ENCODE measurements at places on chromosomes 2 and 18.

DNA sequence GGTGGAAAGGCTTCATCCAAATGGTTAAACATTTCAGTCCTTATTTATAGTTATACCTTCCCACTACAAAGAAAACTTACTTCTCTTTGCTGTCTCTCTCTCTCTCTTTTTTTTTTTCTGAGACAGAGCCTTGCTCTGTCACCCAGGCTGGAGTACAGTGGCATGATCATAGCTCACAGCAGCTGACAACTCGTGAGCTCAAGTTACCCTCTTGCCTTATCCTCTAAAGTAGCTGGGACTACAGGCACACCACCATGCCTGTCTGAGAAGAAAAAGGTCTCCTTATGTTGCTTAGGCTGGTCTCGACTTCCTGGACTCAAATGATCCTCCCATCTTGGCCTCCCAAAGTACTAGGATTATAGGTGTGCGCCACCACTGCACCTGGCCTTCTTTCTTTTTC is 32.3 kb upstream of the OLA1 start:
- DNase-seq, result no peak

DNA sequence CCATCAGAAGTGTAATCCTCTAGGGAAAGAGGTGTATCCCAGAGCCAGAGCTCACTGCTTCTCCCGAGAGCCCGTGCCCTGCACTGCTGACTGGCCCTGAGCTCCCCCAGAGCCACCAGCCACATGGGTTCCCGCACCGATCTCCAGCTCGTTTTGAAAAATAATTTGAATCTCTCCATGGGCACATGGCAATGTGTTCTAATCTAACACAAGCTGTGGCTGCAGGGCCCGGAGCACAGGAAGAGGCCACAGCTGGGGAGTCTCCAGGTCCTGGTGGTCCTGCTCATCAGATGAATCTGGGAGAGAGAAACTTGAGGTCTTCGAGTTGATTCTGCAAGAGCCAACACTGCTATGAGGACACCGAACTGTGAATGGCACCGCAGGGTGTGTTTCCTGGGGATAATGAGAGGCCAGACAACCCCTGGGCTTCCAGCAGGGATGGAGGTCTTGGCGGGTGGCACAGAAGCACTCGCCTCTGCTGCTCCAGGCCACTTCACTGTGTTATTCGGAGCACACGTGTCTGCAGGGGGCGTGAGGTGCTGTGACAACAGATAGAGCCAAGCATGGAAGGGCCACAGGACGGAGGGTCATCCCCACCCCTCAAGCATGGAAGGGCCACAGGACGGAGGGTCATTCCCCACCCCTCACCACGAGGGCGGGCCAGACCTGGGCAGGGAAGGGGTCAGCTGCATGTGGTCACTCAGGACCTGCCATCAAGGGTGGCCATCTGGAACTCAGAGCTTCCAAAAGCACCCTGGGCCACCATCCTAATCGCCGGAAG is 196.8 kb downstream of the NDUFA10 start:
- no peak for DNase-seq

GRCh38 chr2:220670511-220670910 is 901.6 kb downstream of the EPHA4 start:
- DNase-seq, result no peak

DNA sequence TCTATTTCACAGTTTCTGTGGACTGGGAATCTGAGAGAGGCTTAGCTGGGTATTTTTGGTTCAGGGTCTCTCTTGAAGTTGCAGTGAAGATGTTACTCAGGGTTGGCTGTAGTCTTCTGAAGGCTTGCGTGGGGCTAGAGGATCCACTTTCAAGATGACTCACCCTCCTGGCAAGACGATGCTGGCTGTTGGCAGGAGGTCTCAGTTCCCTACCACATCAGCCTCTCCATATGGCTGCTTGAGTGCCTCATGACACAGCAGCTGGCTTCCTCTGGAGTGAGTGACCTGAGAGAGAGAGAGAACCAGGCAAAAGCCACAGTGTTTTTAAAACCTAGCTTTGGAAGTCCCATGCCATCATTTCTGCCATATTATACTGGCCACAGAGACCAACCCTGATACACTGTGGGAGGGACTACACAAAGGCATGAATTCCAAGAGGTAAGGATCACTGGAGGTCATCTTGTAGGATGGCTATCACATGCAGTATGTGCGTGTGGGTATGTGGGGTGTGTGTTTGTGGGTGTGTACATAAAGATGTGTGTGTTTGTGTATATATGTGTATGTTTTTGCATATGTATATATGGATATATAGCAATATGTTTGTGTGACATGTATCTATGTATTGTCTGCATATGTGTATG is 25.1 kb downstream of the DNPEP start:
- DNase-seq, result no peak

DNA sequence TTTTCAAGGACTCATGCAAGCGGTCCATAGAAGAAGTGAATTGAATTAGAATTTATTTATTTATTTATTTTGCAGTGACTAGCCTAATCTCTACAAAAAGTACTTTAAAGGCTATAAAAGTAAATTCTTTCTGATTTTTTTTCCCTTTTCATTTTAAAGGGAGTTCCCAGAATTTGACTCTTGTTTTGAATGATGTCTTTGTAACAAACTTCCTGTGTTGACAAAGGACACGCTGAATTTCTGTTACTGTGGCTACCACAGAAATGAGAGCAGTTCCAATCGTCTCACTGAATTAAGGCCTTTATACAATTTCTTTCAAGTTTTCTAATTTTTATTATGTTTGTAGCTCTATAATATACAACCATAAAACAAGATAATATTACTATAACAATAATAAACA is 46.3 kb upstream of the LPIN2 start:
- no peak for DNase-seq

- no peak for DNase-seq
These were observed 29.4 kb upstream of the RTTN start for GRCh38 chr18:70234667-70235459.

- DNase-seq, result no peak
These were observed 75.8 kb upstream of the SLC14A2 start for GRCh38 chr18:45539491-45539891.

DNA sequence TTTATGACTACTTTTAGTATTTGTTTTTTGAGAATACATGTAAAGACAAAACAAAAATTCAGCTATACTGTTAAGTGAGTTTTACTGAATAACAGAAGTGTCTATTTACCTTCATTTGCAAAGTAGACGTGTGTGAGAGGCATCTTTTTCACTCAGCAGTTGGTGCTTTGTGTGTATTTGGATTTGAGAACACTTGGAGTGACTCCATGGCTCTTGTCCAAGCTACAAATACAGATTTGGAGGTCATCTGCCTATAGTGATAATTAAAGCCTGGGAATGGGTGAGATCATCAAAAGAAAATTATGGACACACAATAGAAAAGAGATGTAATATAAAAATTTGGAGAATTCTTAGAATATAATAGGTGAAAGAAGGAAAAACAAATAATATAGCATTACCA is 6.2 kb downstream of the NAB1 start:
- no peak for DNase-seq

DNA sequence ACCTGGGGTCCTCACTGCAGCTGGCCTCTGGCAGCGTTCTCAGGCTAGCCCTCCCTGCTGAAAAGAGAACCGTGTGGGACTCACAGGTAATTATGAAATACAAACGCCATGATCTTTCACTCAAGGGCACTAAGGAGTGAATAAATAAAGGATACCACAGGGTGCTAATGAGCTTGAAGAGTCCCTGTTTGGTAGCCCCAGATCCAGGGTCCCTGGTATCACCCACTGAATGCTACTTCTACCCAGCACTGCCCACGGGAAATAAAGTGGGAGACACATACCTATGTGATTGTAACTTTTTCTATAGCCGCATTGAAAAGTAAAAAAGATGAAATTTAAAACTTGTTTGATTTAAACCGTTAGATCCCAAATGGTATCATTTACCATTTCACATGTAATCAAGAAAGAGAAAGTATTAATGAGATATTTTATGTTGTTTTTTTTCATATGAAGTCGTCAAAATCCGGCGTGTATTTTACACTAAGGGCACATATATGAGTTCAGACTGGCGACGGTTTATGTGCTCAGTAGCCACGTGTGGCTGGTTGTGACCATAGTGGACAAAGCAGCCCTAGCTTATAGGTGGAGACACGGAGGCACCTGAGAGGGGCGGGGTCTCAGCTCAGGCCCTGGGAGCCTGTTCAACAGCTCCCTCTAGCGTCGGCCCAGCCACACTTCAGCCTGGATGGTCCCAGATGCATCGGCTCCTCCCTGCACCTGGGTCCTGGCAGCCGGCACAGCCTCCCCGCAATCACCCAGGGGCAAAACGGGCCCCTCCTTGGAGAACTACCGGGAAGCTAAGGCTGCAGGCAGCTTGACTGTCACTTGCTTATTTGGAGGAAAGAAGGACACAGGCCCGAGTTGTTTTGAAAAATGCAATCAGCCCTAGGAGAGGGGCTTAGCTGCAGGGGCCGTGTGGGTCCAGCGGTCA is 39.2 kb downstream of the ODC1 start:
- peak; percentile 58 for DNase-seq

GRCh38 chr2:234422981-234423431 is 73.9 kb downstream of the ARL4C start:
- DNase-seq, result no peak

GRCh38 chr2:174836377-174836994 is 72.2 kb upstream of the CHRNA1 start:
- no peak for DNase-seq

DNA sequence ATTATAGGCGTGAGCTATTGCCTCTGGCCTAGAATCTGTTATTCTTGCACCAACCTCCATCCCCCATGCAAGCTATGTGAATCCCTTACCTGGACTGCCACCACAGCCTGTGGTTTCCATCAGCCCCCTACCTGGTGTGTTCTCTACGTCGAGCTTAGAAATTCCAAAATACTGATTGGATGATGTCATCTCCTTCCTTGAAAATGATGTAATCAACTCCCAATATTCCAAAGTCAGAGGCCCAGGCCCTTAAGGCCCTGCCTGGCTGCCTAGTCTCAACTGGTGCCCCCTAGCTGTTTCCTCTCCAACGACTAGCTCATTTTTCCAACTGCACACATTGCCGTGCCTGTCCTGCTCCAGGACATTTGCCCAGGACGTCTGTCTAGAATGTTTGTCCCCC is 41.3 kb upstream of the GBX2 start:
- no peak for DNase-seq

GRCh38 chr2:56739413-56739812 is 555.6 kb downstream of the CCDC85A start:
- no peak for DNase-seq

DNA sequence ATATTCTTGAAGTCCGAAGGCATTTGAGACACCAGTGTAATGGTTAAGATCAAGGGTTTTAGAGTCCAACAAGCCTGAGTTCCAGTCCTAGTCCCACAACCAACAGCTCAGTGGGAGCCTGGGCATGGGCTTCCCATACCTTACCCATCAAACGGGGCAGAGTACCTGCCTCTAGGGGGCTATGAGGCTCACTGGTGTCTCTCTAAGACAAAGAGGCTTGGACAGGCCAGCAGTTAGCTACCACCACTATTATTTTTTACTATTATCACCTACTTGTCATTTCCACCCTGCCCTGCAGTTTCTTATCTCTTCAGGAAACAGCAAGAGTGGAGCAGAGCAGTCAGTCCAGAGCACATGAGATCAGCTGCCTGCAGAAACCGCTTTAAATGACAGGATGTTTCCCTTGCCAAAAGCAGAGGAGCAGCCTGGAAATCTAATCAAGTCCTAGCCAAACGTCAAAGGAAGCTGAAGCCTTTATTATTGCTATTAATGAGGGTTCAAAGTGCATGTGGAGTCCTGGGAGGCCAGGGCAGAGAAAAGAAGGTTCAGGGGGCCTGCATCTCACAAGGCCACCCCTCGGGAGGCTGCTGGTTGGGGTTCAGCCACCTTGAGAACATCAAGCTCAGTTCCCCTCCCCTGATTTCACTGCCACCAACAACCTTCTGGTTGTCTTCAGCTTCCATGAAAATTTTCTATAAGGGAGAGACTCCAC is 66.6 kb downstream of the STPG4 start:
- DNase-seq, result no peak

GRCh38 chr2:210288408-210288807 is 26.6 kb downstream of the MYL1 start:
- no peak for DNase-seq

DNA sequence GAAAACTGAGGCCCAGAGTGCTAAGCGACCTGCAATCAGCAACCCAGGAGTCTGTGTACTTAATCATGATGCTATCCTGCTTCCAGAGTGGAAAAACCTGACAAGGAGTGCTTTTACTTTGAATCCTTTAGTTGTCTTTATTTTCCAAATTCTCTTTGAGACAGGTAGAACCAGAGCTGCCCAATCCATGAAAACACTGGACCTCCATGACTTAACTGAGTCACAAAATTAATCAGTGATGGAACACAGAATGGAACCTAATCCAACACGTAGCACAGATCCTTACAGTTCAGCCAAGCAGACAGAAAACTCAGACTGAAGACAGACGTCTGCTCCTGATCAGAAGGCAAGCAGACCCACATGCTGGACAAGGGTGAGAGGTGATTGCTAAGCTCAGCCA is 175.6 kb downstream of the BCL11A start:
- no peak for DNase-seq

DNA sequence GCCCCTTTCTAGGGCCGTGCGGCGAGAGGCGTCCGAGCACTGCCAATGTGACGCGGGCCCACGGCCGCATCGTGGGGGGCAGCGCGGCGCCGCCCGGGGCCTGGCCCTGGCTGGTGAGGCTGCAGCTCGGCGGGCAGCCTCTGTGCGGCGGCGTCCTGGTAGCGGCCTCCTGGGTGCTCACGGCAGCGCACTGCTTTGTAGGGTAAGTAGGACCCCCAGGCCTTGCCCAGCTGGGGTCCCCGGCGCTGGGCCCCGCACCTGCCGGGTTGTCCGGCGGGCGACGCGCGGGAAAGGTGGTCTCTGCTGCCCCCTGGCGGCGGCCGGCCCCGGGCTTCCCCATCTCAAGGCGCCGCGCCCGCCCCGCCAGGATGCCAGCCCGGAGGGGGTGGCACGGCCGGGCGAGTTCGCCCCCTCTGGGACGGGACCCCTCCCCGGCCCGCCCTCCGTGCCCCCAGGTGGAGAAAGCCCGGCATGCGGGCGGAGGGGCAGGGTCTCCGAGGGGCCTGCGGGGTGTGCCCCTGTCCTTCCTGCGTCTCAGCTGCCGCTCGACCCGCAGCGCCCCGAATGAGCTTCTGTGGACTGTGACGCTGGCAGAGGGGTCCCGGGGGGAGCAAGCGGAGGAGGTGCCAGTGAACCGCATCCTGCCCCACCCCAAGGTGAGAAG is 1.9 kb downstream of the PRSS56 start:
- DNase-seq, result peak; percentile 76

- no peak for DNase-seq
These were observed 95.9 kb downstream of the EPB41L5 start for GRCh38 chr2:120108749-120109148.

GRCh38 chr2:88831792-88832248 is 140.3 kb downstream of the RPIA start:
- DNase-seq, result no peak

GRCh38 chr2:182726473-182726872 is 10.4 kb downstream of the DNAJC10 start:
- DNase-seq, result no peak
